ENCODE measurements at places on chromosomes 5 and 9.

DNA sequence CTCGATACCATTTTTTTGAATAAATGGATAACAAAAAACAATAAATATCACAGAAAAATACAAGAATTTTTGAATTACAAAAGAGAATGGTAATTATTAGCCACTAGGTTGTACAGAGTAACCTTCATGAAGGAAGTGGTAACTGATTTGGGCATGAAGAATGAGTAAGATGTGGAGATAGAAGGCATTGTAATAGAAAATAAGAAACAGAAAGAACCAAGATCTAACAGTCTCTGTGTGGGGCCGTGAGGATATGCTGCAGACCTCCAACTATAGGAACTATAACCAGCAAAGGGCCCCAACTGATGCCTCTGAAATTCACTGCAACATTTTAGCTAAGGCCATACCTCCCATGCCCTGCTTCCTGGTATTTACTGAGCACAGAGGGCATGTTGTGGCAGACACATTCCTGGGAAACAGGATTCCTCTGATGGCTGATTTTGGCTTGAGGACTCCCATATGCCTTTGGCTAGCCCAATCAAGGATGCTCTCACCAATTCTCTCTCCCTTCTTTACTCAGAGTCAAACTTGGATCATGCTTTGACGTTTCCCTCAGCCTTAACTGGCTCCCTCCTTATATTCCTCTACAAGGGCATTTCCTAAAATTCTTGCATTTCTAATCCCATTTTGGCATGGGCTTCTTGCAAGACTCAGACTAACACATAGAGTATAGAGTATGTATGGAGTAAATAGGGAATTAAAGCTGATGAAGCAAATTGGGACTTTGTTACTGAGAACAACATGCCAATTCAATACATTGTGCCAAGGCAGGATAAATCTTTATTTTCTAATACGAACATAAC, 208.9 kb downstream of the PDE4D start:
- DNase-seq = no peak

DNA sequence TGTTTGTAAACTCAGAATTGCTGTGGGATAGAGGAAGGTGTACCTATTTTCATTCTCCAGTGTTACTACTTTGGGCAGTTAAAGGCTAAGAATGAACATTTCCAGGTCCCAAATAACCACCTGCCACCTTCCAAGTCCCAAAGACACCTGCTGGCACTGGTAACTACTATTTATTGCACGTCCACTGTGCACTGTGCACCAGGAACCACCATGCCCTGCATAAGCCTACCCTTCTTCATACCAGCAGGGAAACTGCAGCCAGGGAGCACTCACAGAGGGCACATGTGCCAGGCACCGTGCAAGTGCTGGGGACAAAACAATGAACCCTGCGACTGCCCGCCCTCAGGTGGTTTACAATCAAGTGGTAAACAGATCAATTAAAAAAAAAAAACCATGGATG, 34.9 kb downstream of the RAPGEF1 start:
- DNase-seq = no peak

DNA sequence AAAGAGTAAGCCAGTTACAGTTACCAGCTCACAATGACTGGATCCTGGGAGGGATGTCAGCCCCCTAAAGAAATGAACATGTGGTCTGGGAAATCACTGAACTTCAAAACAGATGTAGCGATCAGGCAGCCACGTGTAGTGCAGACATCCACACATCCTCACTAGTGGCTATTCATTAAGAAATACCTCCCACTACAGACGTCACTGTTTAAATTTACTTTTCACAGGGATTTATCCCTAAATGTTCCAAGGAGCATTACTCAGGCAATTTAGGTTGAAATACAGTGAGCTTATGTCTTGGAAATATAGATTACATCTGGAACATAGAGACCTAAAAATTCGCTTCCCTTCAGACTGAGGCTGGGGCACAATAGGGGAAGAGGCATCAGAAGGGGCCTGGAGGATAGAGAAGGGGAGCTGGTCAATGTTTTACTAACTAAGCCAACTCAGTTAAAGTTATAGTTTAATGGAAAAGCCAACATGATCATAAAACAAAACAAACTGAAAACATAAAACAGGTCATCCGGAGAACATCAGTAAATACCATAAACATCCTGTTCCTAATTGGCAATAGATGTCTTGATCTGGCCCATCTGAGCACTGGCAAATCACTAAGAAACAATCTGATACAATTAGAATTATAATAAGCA, 92.3 kb downstream of the FANCC start:
- no peak for DNase-seq

- no peak for DNase-seq
Observed at GRCh38 chr5:2656206-2656605, 95.3 kb downstream of the IRX2 start.

DNA sequence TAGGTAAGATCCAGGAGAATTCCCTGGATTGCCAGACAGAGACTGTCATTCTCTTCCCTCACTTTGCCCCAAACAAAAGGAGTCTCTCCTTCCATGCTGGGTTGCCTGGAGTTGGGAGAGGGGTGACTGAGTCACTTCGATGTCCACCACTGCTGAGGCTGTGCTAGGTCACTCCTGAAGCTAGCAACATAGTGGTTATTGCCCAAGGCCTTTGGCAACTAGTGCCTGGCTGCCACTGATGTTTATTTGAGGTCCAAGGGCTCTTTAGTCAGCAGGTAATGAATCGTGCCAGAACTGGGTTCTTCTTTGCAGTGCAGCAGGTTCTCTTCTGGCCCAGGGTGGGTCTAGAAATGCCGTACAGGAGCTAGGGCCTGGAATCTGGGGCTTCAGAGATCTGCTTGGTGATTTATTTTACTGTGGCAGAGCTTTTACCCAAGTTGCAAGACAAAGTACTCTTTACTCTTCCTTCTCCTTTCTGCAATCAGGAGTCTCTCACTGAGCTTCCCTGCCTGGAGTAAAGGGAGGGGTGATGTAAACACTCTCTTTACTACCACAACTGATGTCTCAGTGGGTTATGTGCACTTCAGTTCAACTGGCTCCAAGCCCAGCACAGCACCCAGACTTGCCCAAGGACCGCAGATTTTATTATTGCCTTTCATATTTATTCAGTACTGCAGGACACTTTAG, 155.7 kb upstream of the SH3GL2 start:
- no peak for DNase-seq

- no peak for DNase-seq
Observed at GRCh38 chr9:133641396-133641655, 5.2 kb downstream of the DBH start.
